ENCODE measurements at places on chromosomes 6 and 20. TPM values are rescaled to one million over a fixed set of nuclear protein-coding genes. Genes with fewer than 3 reads are reported as not detected.

The RIPPLY2 gene
- not detected for total RNA-seq

The SHLD1 gene
- 5.1 TPM for total RNA-seq

The PRND gene
- total RNA-seq, result 0.18 TPM

The ZNF334 gene
- total RNA-seq, result 1.6 TPM

The WFDC5 gene
- total RNA-seq, result not detected

The MUC21 gene
- not detected for total RNA-seq

The NRSN1 gene
- total RNA-seq, result not detected

The ARMH2 gene
- total RNA-seq, result not detected

The UBE2J1 gene
- 96.6 TPM for total RNA-seq

The HRH3 gene
- not detected for total RNA-seq

The GGTLC1 gene
- total RNA-seq, result not detected

The MYH7B gene
- not detected for total RNA-seq

The THBS2 gene
- total RNA-seq, result not detected

The BLTP3A gene
- total RNA-seq, result 9.3 TPM

The TNFRSF21 gene
- total RNA-seq, result 40.6 TPM

The AGER gene
- 12.0 TPM for total RNA-seq

The COL9A3 gene
- 0.76 TPM for total RNA-seq

The SLC35F1 gene
- total RNA-seq, result not detected

The BPIFB4 gene
- not detected for total RNA-seq

The TMEM244 gene
- total RNA-seq, result not detected

The PSORS1C2 gene
- not detected for total RNA-seq

The ZBTB46 gene
- total RNA-seq, result 4.3 TPM

The KCNQ2 gene
- total RNA-seq, result not detected

The LCA5 gene
- total RNA-seq, result 4.2 TPM

The AIF1 gene
- not detected for total RNA-seq

The FABP7 gene
- total RNA-seq, result not detected

Data from endothelial cell of umbilical vein (primary cell).